ENCODE measurements at places on chromosomes 1 and 21.

GRCh38 chr1:201795066-201795465, 33.9 kb upstream of the IPO9 start:
- DNase-seq: peak; percentile 51

DNA sequence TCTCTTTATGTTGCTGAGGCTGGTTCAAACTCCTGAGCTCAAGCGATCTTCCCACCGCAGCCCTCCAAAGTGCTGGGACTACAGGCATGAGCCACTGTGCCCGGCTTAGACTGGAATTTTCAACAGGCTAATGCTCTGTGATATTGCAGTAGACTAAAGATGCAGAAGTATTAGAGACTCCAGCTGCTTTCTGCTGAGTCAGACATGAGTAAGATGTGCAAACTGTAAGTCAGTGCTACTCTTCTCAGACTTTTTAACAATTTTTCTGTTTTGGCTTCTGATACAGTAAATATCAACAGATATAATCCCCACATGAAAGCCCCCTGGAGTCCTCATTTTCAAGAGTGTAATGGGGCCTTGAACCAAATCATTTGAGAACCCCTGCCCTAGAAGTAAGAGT, 29.3 kb upstream of the NLRP3 start:
- peak; percentile 39 for DNase-seq

DNA sequence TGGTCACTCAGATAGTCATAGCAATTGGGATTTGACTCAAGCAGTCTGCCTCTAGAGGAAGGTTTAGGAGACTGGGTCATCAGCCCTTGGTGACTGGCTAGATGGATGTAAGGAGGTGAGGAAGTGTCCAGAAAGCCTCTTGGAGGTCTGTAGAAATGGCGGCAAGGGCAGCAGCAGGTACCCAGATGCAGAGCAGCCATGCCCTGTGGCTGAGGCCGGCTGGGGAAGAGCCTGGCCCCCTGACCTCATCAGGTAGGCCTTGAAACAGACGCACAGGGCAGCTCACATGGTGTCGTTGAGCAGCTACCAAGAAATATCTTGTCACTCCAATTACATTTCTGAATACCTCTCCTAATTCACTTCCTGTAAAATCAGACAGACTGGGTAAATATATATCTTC, 98.2 kb downstream of the DMRTB1 start:
- DNase-seq: no peak

DNA sequence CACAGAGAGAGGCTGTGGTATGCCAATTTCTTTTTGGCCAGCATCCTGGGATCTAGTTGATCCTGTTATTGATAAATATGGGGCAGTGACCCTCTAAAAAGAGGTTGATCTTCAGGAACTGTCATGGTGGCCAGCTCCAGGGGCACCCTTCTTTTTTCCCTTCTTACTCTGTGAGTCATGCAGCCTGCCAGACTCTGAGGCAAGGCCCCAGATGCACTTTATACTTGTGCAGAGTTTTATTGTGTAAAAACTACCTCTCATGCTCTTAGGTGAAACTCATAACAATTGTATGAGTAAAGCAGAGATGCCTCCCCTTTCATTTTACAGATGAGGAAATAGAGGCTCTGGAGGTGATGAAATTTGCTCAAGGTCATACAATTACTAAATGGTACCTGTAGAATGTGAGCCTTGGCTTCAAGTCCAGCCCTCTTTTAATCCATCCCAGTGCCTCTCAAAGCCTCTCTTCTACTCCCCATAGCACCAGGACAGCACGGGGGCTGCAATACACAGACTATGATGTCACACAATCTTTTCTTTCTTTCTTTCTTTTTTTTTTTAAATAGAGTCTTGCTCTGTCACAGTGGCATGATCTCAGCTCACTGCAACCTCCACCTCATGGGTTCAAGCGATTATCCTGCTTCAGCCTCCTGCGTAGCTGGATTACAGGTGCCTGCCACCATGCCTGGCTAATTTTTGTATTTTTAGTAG, 387.8 kb downstream of the KCNH1 start:
- no peak for DNase-seq

DNA sequence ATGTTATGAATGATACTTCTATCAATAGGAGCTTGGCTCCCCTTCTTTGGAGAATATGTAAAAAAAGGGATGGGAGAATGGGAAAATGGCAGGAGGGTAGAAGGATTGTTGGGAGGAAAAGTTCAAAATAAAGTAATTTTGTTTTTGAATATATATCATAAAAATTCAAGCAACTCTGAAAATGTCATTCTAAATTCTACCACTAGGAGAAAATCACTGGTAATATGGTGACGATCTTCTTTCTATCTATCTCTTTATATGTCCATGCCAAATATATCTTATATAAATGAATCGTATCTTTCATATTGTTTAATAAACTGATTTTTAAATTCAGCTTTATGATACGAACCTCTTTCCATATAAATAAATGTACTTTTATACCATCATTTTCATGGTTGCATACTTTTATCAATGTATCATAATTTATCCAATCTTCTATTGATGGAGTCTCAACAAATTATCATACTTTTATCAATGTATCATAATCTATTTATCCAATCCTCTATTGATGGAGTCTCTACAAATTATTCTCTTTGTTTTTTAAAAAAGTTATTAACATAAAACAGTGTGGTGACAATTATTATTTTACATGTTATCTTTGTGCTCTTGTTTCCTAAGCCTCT, 73.7 kb upstream of the MARK1 start:
- no peak for DNase-seq

DNA sequence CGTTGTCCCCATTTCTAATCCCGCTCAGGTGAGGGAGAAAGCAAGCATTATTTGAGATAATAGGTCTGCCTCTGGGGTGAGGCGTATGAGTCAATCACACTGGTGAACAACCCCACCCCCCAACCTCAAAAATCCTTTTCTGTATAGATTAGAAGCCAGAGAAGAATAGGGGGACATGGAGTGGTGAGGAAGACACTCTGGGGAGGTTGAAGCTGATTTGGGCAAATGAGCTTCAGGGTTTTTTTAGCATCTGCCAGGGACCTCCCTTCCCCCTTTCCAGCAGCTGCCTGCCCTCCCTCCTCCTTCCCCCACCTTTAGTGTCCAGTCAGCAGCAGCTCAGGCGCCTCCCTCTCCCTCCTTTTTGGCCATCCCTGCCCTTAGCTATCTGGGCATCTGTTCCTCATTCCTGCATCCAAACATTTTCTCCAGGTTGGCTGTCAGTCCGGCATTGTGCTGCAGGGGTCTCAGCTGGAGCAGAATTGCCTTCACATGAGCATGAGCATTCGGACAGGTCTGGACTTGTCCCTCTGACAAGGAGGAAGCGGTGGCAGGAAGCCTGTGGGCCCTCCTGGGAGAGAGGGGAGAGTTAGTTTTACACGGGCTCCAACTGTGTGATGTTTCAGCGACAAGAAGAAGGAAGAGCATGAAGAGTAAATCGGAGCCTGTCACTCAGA, 30.8 kb upstream of the PTGFRN start:
- DNase-seq: peak; percentile 41

DNA sequence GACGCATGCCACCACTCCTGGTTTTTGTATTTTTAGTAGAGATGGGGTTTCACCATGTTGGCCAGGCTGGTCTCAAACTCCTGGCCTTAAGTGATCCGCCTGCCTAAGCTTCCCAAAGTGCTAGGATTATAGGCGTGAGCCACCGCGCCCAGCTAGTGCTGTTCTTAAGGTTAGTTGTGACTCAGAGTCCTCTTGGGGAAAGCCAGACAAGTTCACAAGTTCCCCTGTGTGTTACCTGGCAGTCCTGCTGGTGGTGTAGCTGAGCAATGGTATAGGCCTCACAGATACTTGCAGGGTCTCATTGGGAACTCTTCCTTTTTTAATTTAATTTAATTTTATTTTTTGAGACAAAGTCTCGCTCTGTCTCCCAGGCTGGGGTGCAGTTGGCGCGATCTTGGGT, 10.6 kb downstream of the CFAP126 start:
- no peak for DNase-seq

DNA sequence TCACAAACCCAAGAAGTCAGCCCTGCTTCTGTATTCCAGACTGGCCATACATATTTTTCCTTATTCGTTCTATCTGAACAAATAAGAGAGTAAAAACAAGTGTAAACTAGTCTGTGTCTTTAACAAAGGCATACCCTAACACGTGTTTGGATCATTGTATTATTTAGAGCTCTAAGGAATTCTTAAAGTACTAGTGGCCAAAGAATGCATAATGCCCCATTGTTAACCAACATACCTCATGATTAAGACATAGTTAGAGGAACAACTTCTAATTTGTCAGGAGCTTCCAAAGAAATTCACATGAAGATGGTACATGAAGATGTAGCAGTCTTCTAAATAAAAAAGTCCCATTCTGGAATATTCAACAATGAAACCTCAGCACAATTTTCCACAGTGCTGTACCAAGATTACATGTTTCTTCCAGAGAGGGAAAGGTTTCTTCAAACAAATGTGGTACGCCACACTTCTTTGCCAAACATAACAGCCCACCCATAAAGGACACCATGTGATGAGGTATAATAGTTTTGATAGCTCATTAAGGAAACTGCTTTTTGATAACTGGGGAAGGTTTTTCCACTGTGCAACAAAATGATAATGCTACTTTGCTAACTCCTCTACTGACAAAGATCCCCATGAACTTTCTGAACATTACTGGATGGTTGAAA, 5.0 kb downstream of the PALMD start:
- DNase-seq: no peak

GRCh38 chr1:92980732-92981647, 19.7 kb upstream of the DIPK1A start:
- DNase-seq: no peak

DNA sequence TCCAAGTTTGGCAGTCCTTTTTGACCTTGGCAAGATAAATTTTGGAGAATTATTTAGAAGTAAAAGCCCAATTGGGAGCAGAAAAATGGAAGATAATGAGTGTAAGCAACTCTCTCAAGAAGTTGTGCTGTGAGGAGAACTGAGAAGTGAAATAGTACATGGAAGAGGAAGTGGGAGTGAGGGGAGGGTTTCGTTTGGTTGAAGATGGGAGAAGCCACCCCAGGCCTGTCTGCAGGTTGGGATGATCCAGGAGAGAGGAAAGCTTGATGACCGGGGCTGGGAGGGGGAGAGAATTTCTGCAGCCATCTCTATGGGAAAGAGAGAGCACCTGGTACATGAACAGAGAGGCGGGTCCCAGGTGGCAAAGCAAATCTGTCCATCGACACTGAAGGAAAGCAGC, 8.6 kb upstream of the RCAN1 start:
- no peak for DNase-seq

- no peak for DNase-seq
These were observed 24.8 kb downstream of the LHX4 start for GRCh38 chr1:180254854-180255253.

DNA sequence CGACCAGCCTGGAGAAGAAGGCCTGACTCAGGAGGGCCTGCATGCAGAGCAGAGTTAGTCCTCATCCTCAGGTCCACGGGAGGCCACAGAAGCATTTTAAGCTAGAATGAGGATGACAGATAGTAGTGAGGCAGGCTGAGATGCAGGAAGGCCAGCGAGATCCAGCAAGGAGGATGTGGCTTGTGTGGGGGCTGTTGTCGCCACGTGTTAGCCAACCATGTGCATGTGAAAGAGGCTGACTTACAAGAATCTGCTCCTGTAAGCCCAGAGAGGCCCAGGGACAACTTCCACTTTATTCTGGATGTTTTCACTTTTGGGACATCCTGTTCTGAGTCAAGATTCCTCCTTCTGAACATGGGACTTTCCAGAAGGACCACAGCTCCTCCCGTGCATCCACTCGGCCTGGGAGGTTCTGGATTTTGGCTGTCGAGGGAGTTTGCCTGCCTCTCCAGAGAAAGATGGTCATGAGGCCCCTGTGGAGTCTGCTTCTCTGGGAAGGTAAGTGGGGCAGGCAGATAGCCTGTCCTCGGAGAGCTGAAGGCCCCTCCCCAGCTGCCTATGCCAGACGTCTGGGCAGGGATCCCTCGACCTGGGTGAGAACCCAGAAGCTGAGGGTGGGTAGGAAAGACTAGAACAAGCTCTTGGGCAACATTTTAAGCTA, at the start of gene SLAMF8:
Gene SLAMF8 (plus strand): TSS at position 433 of the 661 bp plus-strand sequence. CDS start 26 bp downstream, at position 459.
- DNase-seq: peak; percentile 39

DNA sequence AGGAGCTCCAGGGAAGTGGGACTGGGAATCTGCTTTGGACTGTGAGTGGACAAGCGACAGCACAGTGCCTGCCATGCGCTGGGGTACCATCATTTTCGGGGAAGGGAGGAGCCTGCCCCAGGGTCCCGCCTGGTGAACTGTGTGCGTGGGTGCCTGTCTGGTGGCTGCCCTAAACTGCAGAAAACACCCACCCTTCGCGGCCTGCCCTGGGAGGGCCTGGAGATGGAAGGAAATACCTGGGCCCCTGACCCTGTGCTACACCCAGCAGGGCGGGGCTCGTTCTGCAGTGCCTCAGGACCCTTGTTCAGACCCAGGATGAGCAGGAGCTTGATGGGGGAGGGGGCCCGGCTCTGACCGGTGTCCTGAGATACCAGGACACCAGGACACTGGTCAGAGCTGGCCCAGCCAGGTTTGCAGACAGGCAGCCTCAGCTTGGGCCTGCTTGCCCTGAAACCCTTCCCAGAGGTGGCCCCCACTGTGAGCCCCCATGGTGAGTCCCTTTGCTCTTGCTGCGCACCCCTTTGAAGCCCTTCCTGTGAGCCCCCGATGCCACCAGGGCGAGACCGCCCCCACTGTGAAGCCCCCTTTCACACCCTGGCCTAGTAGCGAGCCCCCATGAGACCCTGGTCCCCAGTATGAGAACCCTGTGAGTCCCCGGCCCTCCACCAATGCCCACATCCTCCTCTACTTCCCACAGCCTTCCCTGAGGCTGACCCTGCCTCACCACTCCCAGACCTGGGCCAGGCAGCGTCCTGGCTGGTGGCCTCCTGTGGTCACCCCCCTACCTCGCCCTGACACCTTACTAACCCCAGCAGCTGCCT, 2.6 kb downstream of the GJC2 start:
- no peak for DNase-seq

- no peak for DNase-seq
These were observed 23.2 kb downstream of the CRCT1 start for GRCh38 chr1:152537496-152537895.

GRCh38 chr1:59243550-59243949, 53.3 kb upstream of the FGGY start:
- no peak for DNase-seq

DNA sequence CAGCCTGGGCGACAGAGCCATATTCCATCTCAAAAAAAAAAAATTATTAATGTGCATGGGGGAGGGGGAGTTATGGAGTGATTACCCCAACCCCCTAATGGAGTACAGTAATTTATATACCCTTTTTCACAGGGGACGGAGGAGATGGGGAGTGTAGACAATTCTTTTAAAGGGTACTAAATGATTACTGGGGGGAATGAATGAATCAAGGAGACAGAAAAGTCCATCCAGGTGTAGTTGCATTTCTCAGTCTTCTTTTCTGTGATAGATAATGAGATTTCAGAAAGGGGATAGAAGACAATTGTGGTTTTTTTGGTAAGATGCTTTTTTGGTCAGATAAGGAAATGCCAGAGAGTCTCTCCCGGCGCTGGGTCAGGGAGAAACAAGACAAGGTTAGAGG, 13.0 kb downstream of the OSBPL9 start:
- DNase-seq: no peak

All from EH (cell line).